H7 (cell line): ENCODE measurements at places on chromosomes 3 and 15. TPM values are rescaled to one million over a fixed set of nuclear protein-coding genes. Genes with fewer than 3 reads are reported as not detected.
A peak's percentile ranks its signal among the peaks of the same experiment; 100 is the strongest.

Gene ESYT3
- total RNA-seq = 5.6 and 10.9 TPM in 2 replicates

DNA sequence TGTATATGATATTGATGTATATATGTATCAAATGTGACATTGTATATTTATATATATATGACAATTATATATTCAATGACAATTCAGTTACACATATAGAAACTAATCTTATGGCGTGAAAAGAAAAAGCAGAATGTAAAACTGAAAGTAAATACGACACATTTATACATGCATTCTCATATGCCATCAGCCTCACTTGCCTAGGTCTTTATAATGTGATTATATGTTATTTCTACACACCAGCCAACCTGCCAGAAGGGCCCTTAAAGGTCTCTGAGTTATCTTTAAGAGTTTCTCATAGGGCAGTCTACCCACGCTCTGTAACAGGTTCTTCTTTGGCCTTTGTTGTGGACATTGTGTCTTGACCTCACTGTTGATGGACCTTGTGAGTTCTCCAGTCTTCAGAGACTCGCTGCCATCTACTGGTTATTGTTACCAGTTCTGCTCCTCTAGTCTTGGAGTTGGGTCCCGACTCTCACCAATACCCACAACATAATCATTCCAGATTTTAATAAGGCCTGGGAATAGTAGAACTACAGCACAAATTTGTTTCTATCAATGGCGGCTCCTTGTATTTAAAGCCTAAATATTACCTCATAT, 371.5 kb upstream of the GOLIM4 start:
- DNase-seq = peak; percentile 6

Gene CSPG4
- total RNA-seq = 4.3 and 5.0 TPM in 2 replicates

GRCh38 chr3:189586941-189587663, 44.1 kb upstream of the TP63 start:
- DNase-seq = no peak

Gene EAF2
- 3.9 and 5.5 TPM in 2 replicates for total RNA-seq

Gene BFSP2
- total RNA-seq = not detected in 2 replicates

Gene AGTR1
- total RNA-seq = 0.03 and 0.30 TPM in 2 replicates

Gene HACL1
- total RNA-seq = 52.0 and 69.3 TPM in 2 replicates

DNA sequence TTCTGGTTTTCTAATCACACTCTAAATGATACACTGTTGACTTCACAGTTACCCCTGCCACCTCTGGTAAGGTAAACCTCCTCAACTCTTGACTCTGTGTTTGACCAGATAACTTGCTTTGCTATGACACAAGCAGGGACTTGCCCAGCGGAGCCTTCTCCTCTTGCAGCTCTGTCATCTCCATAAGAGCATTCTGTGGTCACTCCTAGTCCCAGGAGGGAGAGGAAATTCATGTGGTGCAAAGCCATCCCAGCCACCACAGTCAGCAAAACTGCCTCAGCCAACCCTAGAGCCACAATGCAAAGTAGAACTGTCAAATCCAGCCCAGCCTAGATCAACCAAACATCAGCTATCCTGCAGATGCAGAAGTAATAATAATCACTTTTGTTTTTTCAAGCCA, 144.7 kb upstream of the GADL1 start:
- no peak for DNase-seq

Gene CFAP100
- 0.24 and 1.5 TPM in 2 replicates for total RNA-seq

Gene FBXW12
- 0.07 and 0.67 TPM in 2 replicates for total RNA-seq

GRCh38 chr3:138389841-138390581, 41.6 kb downstream of the MRAS start:
- no peak for DNase-seq

- DNase-seq = no peak
Measured at GRCh38 chr3:181805703-181806102, 94.0 kb downstream of the SOX2 start.

Gene KCNAB1
- total RNA-seq = 0.42 TPM in 1 of 2 replicates, not detected in the other

DNA sequence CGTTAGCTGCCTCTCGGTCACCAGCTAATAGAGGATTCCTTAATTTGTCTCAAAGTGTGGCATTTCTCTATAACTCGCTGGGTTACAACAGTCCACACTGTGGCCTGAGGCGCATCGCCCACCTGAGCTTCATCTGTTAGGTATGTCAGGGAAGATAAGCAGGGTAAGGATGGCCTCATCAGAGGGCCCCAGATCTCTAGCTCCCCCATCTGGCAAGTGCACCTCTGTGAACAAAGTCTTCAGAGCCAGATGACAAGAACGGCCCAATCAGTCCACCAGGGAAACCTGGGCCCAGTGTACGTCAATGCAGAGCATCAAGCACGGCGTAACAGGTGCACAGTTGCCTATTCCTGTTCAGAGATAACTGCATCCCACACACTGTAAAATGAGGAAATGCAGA, 23.2 kb downstream of the FRG2C start:
- no peak for DNase-seq

- DNase-seq = peak; percentile 16
Measured at GRCh38 chr3:53146319-53146891, 14.6 kb upstream of the PRKCD start.

- DNase-seq = no peak
Measured at GRCh38 chr3:29601861-29602585, 321.2 kb downstream of the RBMS3 start.
